Stimulated activated CD4-positive, alpha-beta T cell treated with anti-CD3 and anti-CD28 coated beads, Interleukin-1b, Interleukin-23, amount 100 ng/mL, for 48 hours (primary cell): ENCODE measurements at places on chromosomes 5 and 9.

DNA sequence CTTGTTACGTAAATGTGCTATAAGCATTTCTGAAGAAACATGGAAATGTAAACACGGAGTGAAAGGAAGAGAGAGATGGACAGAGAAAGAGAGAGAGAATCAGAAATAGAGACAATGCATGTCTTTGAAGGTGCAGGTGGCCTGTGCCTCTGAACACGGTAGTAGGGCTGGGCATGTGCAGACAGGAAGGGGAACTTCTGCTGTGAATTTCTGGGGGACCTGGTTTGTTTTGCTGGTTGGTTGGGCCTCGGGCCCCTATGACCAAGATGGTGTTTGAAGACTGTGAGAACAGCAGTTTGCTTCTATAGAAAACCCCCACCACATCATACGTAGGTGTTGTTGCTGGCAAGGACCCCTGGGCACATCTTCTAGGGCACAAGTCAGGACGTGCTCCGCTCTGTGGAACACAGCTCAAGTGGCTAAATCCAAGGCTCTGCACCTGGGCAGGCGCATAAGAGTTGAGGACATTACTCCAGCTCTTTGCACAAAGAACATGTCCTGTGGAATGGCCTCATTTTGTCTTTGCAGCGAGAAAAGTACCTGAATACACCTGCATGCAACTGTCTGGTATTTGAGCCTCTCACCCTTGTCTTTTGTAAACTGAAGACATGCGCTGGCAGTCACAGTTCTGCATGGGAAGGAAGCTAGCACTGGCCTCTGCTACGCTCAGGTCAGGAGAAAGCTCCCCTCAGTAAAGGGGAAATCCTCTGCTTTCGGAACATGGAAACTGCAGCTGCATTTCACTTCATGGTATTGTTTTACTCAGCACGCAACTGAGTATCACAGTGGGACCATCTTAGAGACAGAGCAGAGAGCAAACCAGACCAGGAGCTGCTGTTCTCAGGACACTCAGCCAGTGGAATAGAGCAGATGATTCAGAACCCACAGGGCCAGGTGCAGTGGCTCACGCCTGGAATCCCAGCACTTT, 2.7 kb downstream of the OR2V2 start:
- DNase-seq: no peak

DNA sequence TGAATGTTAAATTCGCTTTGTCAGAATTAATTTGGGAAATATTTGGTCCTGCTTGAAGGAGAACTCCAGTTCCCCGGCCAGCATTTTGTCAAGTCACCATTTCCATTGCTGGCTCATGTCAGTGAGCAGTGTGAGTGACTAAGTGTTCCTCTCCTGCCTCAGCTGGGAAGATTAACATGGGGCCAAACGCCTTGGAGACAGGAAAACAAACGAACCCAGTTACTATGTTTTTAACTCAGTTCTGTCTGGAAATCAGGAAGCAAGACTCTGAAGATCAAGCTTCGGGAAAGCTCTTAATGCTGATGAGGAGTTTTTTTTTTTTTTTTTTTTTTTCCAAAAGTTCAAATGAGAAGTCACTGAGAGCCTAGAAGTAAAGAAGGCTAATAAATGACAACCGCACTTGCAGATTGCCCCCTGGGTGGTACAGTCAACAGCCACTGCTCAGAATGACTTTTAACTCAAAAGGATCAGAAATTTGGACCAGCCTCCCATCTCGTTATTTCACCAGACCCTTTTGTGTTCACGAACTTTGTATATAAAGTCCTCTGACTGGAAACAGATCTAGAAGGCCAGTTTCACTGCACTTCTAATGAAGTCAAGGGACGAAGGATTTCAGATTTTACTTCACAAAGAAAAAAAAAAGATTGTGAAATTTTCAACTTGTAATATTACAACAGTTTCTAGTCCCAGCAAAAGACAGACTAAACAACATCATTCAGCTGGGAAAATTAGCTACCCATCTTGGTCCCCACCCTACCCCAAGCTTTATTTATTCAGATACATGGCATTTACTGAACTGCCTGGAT, 121.3 kb downstream of the LHFPL2 start:
- no peak for DNase-seq

GRCh38 chr5:12805165-12805698, 901.0 kb upstream of the CTNND2 start:
- no peak for DNase-seq

DNA sequence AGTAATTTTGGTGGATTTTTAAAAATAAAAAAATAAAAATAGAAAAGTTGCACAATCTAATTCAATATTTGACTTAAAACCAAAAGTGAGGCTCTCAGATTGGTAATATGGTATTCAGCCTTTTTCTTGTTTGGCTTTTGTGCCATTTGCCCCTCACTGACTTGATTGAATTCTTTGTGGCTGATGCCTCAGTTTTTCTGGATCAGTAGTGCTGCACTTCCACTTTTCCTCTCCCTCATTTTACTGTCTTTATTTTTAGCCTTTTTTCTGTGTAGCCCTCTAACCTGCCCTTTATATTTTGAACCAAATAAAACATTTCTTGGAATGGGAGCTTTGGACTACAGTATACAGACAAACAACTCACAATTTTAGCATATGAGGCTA, 3.8 kb upstream of the MSMP start:
- DNase-seq: no peak

DNA sequence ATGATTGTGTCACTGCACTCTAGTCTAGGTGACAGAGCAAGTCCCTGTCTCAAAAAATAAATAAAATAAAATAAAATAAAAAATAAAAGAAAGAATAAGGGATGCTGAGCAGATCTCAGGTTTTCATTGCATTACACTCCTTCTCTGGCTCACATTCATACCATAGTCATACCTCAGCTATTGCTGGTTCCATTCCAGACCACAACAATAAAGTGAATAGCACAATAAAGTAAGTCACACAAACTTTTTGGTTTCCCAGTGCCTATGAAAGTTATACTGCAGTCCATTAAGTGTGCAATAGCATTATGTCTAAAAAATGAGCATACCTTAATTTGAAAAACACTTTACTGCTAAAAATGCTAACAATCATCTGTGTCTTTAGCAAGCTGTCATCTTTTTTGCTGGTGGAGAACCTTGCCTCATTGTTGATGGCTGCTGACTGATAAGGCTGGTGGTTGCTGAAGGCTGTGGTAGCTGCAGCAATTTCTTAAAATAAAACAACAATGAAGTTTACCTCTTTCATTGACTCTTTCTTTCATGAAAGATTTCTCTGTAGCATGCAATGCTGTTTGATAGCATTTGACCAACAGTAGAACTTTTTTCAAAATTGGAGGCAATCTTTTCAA, 415.7 kb downstream of the ZNF608 start:
- no peak for DNase-seq

- DNase-seq: no peak
Measured at GRCh38 chr5:55052383-55052931, 28.4 kb downstream of the GZMK start.

GRCh38 chr5:179753971-179754370, 21.3 kb downstream of the MAML1 start:
- no peak for DNase-seq

DNA sequence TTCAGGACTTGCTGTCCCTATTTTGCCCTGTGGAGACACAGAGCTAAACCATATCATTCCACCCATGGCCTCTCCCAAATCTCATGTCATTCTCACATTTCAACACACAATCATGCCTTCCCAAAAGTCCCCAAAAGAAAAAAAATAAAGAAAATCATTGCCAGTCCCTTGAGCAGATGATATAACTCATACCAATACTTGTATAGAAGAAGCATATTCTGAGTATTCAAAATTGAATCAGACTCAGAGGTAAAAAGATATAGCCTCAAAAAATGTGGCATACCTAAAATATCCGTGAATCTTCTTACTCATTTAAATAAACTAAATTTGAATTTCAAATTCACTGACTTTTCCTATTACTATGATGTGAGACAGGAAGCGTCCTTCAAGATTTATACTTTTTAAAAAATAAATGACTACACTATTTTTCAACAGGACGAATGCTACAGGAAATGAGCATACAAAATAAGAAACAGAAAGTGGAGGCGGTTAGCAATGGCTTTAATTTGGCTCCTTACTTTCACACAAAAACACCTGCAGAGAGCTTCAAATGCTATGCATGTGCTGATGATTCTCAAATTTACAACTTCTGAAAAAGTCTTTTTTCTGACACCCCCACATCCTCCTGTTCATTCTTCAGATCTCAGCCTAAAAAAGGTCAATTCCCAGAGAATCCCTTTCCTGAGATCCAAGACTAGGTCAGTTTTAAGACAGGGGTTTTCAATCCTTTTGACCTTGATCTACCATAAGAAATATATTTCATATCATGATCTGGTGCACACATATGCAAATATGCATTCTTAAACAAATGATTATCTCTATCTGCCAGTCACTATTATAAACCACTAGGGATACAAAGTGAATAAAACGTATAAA, 39.6 kb upstream of the DMXL1 start:
- no peak for DNase-seq

- DNase-seq: no peak
Measured at GRCh38 chr5:153891394-153891793, 147.3 kb downstream of the FAM114A2 start.

GRCh38 chr9:7967851-7968250, 168.3 kb upstream of the DMAC1 start:
- DNase-seq: no peak

- no peak for DNase-seq
Measured at GRCh38 chr9:124020520-124021384, 9.2 kb downstream of the LHX2 start.

DNA sequence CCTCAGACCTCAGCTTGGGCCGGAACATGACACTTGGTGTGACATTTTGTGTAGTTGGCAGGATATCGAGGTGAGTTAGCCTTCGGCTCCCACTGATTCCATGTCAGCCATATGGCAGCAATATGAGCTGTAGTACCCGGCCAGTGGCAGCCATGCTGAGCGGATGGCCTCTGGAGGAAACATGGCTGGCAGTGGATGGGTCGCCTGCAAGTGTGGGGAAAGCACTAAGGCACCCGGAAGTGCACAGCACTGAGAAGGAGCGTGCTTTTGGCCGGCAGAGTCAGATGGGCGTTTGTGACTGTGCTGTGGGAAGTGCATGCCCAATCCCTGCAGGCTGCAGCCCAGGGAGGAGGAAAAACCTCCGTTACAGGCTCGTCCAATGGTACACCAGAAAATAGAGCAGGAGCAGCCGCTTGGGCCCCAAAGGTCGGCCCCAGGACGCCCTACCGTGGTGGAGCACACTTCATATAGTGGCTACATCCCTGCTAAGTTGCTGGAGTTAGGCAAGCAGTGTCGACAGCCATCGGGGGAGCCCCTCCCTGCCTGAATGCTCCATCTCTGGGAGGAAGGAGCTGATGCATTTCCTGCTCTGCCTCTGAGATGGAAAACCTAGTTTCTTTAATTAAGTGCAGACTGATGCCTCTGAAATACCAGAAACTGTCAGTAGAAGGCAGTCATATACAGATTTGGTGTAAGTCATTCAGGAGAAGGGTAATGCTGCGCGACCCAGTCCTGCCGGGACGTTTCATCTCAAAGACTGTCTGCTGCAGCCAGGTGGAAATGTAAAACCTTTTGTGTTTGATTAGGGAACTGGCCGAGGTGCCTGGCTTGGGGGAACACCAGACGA, 2185.8 kb upstream of the ACO1 start:
- no peak for DNase-seq

DNA sequence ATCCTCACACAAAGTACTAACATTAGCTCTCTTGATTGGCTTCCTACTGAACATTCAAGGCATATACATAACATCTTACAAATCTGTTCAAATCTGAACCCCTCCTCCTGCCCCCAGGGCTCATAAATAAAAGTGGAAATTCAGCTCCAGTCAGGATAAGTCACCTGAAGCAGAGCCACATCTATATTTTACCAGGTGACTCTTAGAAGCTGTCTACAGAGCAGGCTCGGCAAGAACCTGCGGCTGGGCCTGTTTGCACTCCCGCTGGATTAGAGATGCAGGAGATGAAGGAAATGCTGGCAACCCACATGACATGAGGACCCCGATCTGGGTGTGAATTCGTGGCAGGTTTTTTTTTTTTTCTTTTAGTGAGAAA, 3.0 kb upstream of the CPLX2 start:
- DNase-seq: no peak
